CD4-positive, alpha-beta T cell treated with Interleukin-4 for 1 hour (primary cell): ENCODE measurements at places on chromosomes 1 and 21.

- peak; percentile 54 for DNase-seq
Measured at GRCh38 chr1:110643879-110644472, 30.8 kb downstream of the KCNA3 start.

DNA sequence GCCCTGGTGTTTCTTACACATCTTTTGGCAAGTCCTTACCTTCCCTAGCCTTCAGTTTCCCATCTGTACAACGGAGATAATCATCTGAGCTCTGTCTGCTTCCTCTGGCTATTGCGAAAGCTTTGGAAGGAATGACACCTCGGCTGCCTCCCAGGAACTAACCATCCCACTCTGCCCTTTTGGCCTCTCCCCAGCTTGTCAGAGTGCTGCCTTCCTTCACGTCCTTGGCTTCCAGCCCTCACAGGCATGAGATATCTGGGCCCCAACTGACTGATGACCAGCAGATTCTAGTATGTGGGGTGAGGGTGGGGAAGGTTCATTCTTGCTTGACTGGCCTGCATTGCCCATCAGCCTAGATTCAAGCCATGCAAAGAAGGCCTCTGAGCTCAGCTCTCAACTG lies 253.1 kb upstream of the FGGY start:
- no peak for DNase-seq

DNA sequence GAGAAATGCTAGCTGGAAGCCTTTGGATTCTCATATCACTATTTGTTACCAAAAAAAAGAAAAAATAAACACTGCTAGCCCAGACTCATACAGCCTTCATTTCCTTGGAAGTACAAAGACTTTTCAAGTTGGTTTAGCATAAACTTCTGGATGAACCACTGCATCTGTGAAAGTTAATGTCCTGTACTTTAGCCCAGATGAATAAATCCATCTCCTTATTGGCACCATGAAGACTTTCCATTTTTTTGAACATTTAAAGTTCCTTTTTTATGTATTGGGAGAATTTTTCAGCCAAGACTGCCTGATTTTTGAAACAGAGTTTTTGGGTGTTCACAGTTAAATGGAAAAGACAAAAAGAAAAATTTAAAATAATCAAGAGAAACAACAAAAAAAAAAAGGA lies 184.0 kb upstream of the C1orf87 start:
- DNase-seq: no peak

DNA sequence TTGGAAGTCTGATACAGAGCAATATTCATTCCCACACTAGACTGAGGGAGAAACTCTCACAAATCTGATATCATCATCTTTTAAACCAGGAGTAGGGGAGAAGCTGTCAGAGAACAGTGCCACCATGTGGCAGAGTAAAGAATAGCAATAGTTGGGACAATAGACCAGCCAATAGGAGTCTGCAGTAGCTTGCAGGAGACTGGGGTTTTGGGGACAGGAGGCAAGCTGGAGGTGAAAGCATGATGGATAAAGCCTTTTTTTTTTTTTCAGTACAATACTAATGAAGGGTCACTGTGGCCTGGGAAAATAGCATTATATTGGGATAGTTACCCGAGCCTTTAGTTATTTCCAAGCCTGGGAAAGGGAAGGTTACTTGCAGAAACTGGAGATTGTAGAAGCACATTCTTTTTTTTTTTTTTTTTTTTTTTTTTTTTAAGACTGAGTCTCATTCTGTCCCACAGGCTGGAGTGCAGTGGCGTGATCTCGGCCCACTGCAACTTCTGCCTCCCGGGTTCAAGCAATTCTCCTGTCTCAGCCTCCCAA lies 120.7 kb downstream of the S1PR1 start:
- peak; percentile 83 for DNase-seq

GRCh38 chr1:15401391-15402055 lies 8.2 kb upstream of the EFHD2 start:
- no peak for DNase-seq
